ENCODE measurements at places on chromosomes 4 and X.
A peak's percentile ranks its signal among the peaks of the same experiment; 100 is the strongest.

GRCh38 chr4:73770917-73771316 lies 30.5 kb downstream of the CXCL8 start:
- no peak for DNase-seq

- no peak for DNase-seq
Measured at GRCh38 chr4:21469438-21470300, 478.9 kb downstream of the KCNIP4 start.

GRCh38 chrX:68931345-68931744 lies 102.5 kb downstream of the EFNB1 start:
- no peak for DNase-seq

DNA sequence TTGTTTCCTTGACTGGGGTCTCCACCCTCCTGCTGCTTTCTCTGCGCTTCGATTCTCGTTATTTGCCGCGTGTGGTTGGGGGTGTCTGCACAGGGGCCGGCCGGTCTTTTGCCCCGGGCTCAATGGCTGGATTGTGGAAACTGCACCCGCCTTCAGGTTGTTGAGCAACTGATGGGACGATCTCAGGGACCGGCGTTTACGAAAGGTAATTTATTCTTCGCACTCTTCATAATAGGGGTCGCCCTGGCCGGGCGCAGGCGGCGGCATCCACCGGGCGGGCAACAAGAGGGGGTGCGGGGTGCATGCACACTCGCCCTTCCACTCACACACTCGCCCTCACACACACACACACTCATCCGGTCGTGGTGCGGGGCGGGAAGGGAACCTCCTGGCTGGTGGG lies 1.4 kb downstream of the ADGRL3 start:
- DNase-seq = no peak

GRCh38 chr4:26727844-26728243 lies 132.8 kb upstream of the STIM2 start:
- no peak for DNase-seq

DNA sequence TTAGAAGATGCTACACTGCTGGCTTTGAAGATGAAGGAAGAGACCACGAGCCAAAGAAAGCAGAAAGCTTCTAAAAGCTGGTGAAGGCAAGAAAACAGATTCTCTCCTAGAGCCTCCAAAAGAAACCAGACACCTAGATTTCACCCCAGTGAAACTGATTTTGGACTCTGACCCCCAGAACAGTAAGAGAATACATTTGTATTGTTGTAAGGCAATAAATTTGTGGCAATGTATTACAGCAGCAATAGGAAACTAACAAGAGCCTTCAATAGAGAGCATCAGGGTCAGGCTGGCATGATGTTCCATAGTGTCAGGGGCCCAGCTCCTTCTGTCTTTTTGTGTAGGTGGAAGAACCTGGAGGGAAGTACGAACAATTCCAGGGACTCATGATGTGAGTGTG lies 6.0 kb upstream of the TEC start:
- no peak for DNase-seq

- DNase-seq = peak; percentile 48
Measured at GRCh38 chr4:3827616-3828492, 61.7 kb downstream of the ADRA2C start.

DNA sequence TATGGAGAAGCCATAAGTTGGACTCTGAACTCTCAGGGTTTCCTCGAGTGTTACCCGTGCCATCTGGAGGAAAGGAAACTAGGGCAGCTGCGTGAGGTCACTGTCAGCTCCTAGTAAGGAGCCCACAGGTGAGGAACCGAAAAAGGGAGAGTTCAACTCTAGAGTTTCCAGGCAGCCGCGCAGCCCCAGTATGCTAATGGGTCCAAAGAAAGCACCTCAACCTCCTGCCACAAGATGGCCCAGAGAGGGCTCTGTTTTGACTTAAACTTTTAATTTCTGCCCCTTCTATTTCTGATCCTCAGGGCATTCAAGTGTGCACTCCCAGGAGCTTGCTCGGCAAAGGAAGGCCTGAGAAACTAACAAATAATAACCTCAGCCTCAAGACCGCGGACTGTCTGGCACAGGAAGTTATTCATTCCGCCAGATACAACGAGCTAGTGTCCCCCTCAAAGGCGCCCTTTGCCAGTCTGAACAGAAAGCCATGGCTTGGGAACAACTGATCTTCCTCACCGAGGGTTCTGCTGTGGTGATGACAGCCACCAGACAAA lies 13.9 kb downstream of the SCARB2 start:
- DNase-seq = no peak

DNA sequence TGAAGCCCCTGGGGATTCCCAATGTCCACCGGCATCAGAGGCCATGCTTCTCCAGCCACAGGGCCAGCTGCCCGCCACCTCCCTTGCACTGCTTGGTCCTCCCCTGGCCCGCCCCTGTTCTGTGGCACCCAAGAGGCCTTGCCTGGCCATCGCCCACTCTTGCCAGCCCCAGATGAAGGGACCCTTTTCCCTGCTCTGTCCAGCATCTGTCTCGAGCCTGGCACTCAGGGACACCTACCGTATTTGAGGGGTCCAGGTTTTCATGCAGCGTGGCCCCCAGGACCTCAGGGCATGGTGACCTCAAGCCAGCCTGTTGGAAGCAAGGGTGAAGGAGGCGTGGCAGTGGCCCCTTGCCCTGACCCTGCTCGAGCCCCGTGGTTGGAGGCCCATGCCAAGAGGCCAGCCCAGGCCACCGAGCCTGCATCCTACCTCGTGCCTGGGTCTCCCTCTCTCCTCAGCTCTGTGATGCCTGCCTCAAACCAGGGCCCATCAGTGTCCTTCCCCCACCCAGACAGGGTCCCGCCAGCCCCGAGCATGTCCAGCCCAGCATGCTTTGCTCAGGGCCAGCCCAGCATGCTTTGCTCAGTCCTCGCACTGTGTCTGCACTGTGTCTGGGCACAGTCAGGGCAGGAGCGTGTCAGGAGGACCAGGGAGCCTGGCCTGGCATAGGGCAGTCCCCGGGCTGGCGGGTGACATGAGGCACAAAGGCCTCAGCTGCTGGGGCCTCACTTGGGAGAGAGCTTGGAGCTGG lies 14.3 kb upstream of the FGFR3 start:
- DNase-seq = no peak

- no peak for DNase-seq
Measured at GRCh38 chr4:36492590-36492989, 211.2 kb downstream of the DTHD1 start.

DNA sequence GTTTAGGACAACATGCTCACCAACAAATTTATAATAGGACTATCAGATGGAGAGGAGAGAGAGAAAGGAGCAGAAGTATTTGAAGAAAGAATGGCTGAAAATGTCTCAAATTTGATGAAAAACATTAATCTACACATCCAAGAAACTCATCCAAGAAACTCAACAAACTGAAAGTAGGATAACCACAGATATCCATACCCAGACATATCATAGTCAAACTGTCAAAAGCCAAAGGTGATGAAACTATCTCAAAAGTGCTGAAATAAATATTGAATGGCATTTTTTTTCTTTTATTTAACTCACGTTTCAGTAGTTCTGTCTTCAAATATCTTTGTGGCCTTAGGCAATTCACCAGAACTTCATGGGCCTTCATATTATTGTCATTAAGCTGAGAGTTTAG lies 116.2 kb downstream of the TBC1D19 start:
- no peak for DNase-seq

DNA sequence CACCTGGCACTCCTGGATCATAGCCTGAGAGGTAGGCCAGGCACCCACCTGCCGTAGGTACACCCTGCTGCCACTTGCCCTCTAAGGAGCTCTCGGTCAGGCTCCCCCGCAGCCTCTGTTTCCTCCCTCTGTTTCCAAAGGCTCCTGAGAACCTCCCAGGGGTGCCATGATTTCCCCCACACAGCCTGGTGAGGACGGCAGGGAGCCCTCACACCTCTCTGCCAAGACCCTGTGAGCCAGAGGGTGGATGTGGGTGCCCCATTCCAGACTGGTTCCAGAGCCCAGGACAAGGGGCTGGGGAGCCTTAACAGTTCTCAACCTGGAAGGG lies 1.6 kb upstream of the ABLIM2 start:
- DNase-seq = no peak

GRCh38 chrX:153634832-153635231 lies 12.2 kb upstream of the DUSP9 start:
- DNase-seq = no peak

DNA sequence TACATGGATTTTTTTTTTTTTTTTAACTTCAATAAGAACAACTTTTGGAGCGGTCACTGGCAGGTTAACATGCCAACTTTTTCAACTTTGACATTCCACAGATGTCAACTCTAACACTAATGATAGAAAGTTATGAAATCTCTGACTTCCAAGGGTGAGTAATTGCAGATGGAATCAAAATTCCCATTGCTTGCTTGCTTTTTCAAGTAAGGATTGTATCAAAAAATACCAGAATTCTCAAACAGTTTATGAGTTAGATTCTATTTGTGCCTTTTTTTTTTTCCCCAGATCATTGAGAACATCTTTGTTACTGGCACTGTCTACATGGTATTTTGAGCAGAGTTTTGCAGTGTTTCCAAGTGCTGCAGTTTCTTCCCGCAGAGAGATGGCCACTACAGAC lies 50.3 kb upstream of the OTUD4 start:
- peak; percentile 16 for DNase-seq

DNA sequence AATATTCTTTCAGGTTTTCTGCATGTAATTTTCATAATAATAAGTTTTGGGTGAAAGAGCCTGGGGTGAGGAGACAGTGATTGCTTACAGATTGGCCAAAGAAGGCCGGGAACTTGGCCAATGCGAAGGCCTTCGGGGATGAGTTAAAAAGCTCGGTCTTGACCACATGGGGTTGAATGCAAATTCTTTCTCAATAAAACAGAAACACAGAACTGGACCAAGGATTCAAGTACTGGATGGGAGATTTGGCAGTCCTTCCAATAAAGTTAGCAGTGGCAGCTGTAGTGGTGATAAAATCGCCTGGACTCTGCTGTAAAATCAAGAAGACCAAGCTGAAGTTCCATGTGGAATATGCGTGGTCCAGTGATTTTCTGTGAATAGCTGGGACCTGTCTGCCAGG lies 282.2 kb upstream of the KLF3 start:
- peak; percentile 70 for DNase-seq

GRCh38 chr4:141155586-141155985 lies 22.3 kb upstream of the RNF150 start:
- no peak for DNase-seq

DNA sequence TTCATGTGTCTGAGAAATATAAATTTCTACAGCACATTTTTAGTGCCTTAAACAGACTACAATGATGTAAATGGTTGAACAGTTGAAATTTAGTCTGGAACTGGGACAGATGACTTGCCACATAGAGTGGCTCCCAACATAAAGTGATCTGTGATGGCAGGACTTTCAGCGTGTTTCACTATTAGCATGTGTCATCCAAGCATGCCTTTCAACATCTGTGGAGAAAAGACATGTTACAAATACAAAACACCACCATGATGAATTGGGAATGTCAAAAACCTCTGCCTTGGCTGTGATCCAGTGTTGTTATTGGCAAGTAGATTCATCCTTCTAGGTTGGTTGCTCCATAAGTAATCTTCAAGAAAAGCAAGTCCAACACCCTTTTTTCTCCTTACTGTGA lies 348.7 kb downstream of the MAPK10 start:
- DNase-seq = no peak

DNA sequence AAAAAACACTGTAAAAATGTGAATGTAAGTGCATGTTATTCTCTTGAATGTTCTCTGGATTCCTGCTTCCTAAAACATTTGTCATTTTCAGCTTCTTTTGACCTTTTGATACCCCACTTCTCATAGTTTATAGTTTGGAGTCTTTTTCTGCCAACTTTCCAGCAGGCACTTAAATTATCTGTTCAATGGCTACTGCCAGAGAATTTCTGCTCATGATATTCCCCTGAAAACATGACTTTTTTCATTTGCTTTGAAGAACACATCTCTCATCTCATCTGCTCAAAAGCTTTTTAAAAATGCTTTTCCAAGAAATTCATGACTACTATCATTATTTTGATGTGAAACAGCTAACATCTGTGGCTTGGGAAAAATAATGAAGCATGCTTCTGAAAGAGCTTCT lies 269.7 kb upstream of the PCDH7 start:
- DNase-seq = peak; percentile 27

GRCh38 chr4:16125571-16126445 lies 42.0 kb upstream of the PROM1 start:
- no peak for DNase-seq

DNA sequence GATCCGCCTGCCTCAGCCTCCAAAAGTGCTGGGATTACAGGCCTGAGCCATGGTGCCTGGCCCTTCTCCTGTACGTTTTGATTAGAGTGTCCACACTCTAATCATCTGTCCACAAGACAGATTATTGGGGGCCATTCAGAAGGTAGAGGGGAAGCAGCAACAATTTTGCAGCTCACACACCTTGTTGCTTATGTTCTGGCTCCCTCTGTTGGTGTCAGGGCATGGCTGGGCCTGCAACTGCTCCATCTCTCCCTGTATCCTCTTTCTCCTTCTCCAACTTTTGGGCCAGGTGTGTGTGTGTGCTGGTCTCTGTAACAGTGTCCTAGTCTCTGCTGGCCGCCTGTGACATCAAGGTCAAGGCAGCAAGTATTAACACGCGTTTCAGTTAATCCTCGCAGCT lies 125.5 kb upstream of the MBNL3 start:
- no peak for DNase-seq

- DNase-seq = no peak
Measured at GRCh38 chr4:1240721-1241465, 8.0 kb downstream of the CTBP1 start.

DNA sequence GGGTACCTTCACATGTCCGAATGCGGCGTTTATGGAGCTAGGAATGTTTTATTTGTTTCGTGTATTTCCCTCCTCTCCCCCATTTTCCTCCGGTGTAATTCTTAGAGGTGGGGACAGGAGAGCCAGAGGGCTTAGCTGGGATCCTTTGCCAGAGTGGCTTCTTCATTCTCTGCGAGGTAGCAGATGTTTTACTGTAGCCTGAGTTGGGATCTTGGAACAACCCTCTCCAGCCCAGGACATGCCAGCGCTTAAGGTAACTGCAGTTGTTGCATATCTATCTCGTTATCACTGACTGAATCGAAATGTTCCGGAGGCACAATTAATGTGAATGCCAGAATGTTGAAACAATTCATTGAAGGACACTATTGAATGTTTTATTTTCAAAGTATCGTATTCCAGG lies 59.0 kb upstream of the DYNLT3 start:
- no peak for DNase-seq

DNA sequence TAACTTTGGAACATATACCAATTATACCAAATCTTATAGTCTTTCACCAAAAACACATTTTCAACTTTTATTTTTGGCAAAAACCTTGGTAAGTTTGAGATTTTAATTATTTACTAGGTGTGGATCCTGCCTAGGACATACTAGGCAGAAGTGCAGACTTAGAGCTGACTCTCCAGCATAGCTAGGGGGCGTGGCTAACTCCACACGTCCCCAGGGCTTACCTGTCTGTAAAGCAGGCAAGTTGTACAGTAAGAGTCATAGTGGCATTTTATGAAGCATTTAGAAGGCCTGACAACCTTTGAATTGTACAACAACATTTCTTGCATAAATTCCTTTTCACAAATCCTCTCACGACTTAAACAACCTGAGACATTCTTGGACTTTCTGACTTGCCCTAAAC lies 19.2 kb upstream of the GRPEL1 start:
- DNase-seq = no peak

GRCh38 chr4:158722291-158722916 lies 792 bp downstream of the PPID start:
- DNase-seq = peak; percentile 10
